A549 treated with CORT108297 at 1 μM for 4 hours (cell line): ENCODE measurements at places on chromosomes 12 and 14. TPM values are rescaled to one million over a fixed set of nuclear protein-coding genes. Genes with fewer than 3 reads are reported as not detected.

USP44 gene
- 0.05 to 0.23 TPM (median 0.13 TPM) in 5 replicates for total RNA-seq

SCN8A gene
- total RNA-seq: 1.3 to 2.1 TPM (median 1.6 TPM) in 5 replicates

FZD10 gene
- total RNA-seq: not detected in 5 replicates

SIX4 gene
- total RNA-seq: 1.6 to 3.8 TPM (median 2.9 TPM) in 5 replicates

ADCY4 gene
- total RNA-seq: not detected in 5 replicates

FLRT2 gene
- 3.1 to 4.1 TPM (median 3.3 TPM) in 5 replicates for total RNA-seq

CCDC197 gene
- total RNA-seq: not detected in 5 replicates

TBX3 gene
- 28.7 to 40.7 TPM (median 39.8 TPM) in 5 replicates for total RNA-seq

ZC3H10 gene
- total RNA-seq: 2.2 to 3.5 TPM (median 3.0 TPM) in 5 replicates

MGP gene
- not detected in 5 replicates for total RNA-seq

SLC10A1 gene
- not detected in 5 replicates for total RNA-seq

PRMT5 gene
- total RNA-seq: 105 to 136 TPM (median 107 TPM) in 5 replicates

HOXC12 gene
- not detected in 5 replicates for total RNA-seq

LBHD2 gene
- total RNA-seq: 0.12 to 0.39 TPM (median 0.27 TPM) in 3 of 5 replicates, not detected in the others

DCD gene
- not detected in 5 replicates for total RNA-seq

SMIM41 gene
- not detected in 5 replicates for total RNA-seq

CLEC1B gene
- total RNA-seq: not detected in 5 replicates

GPX2 gene
- total RNA-seq: 170 to 307 TPM (median 199 TPM) in 5 replicates

DPPA3 gene
- total RNA-seq: not detected in 5 replicates

CCDC177 gene
- total RNA-seq: 0.02 to 0.03 TPM in 2 of 5 replicates, not detected in the others

TBX5 gene
- total RNA-seq: not detected in 5 replicates

KIF5A gene
- total RNA-seq: 0.10 to 0.36 TPM (median 0.24 TPM) in 5 replicates

KRT72 gene
- total RNA-seq: 0.05 TPM in 1 of 5 replicates, not detected in the others

SPX gene
- 1.9 to 2.9 TPM (median 2.5 TPM) in 5 replicates for total RNA-seq
